ENCODE measurements at places on chromosomes 13 and 19.

GRCh38 chr13:51707461-51707860 lies 96.5 kb downstream of the DHRS12 start:
- DNase-seq, result no peak

- no peak for DNase-seq
Measured at GRCh38 chr13:51825165-51825592, 19.8 kb downstream of the TMEM272 start.

- peak; percentile 24 for DNase-seq
Measured at GRCh38 chr19:18058208-18059009, 28.3 kb downstream of the IL12RB1 start.

DNA sequence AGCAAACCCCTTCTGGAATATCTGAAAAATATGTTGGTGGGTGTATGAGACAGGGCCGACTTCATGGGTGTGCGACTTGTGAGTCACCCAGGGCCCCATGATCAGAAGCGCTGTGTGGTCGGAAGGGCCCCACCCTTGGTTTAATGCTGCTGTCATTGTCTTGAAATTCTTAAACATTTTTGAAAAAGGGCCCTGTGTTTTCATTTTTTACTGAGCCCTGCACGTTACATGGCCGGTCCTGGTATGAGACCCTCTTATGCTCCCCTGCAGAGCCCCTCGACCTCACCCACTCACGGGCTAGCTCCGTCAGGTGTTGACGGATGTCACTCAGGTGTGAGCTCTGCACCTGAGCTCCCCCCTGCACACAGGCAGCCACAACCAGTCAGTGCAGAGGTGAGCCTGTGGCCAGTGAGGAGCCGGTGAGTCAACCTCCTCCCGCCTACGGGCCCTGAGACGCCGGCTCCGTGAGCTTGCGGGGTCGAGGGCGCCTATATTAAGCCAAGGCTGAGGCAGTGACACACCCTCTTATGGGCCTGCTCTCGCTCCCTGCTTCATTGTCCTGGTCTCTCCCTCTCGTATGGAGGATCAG lies 27.7 kb downstream of the GADD45B start:
- peak; percentile 49 for DNase-seq

- no peak for DNase-seq
Measured at GRCh38 chr13:75455962-75456361, 26.0 kb downstream of the TBC1D4 start.

DNA sequence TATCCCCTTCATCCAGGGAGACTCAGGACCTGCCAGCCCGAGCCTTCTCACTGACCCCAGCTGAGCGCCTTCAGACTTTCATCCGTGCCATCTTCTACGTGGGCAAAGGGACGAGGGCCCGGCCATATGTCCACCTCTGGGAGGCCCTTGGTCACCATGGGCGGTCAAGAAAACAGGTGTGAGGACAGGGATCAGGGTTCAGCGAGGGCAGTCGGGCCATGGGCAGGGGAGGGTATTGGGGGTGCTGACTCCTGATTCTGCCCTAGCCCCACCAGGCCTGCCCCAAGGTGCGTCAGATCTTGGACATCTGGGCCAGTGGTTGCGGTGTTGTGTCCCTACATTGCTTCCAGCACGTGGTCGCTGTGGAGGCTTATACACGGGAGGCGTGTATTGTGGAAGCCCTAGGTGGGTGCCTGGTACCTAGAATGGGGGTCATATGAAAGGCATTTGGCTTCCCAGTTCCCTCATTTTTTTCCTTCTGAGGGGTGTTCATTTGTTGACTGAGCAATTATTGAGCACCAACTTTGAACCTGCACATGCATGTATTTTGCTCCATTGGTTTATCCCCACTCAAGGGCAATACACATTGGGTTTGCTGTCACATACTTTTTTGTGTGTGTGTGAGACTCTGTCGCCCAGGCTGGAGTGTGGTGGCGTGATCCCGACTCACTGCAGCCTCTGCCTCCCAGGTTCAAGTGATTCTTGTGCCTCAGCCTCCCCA lies 3.9 kb downstream of the ANKLE1 start:
- no peak for DNase-seq

- DNase-seq, result no peak
Measured at GRCh38 chr13:99289674-99290337, 17.4 kb downstream of the GPR183 start.

DNA sequence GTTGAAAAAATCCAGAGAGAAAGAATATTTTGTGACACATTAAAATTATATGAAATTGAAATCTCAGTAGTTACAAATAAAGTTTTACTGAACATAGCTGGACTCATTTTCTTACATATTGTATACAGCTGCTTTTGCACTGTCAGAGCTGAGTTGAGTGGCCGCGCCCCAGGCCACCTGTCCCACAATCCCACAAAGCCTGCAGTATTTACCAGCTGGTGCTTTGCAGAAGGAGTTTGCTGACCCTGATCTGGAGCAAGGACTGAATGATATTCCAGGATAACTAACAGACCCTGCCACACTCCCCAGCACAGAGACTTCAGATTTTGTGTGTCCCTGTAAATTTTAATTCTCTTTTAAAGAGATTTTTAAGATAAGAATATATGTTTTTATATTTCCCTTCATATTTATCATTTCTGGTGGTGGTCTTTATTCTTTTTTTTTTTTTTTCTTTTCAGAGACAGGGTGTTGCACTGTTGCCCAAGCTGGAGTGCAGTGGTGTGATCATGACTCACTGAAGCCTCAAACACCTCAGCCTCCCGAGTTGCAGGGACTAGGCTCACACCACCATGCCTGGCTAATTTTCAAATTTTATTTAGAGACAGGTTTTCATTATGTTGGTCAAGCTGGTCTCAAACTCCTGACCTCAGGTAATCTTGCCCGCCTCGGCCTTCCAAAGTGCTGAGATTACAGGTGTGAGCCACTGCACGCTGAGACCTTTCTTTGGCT lies 48.5 kb downstream of the TDRD12 start:
- DNase-seq, result no peak

GRCh38 chr13:30572859-30573275 lies 44.9 kb upstream of the USPL1 start:
- no peak for DNase-seq

DNA sequence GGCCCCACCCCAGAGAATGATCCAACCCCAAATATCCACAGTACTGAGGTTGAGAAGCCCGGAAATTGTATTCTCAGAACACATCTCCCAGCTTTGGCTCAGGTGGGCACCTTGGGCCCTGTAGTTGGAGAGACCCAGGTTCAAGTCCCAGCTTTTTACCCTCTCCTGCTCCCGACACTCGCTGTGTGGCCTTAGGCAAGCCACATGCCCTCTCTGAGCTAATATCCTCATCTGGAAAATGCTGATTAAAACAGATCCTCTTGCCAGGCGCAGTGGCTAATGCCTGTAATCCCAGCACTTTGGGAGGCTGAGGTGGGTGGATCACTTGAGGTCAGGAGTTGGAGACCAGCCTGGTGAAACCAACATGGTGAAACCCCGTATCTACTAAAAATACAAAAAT lies 2.6 kb downstream of the PLIN4 start:
- DNase-seq, result no peak

DNA sequence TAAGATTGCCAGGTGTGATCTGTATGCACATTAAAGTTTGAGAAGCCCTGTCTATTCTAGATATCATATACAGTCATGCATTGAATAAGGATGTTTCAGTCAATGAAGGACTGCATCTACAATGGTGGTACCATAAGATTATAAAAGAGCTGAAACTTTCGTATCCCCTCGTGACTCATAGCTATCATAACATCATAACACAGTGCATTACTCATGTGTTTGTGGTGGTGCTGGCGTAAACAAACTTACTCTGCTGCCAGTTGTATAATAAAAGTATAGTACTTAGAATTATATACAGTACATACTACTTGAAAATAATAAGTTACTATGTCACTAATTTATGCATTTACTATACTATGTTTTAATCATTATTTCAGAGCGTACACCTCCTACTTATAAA lies 489.3 kb downstream of the GPC6 start:
- no peak for DNase-seq

- no peak for DNase-seq
Measured at GRCh38 chr19:51439021-51439465, 19.2 kb downstream of the SIGLEC8 start.

DNA sequence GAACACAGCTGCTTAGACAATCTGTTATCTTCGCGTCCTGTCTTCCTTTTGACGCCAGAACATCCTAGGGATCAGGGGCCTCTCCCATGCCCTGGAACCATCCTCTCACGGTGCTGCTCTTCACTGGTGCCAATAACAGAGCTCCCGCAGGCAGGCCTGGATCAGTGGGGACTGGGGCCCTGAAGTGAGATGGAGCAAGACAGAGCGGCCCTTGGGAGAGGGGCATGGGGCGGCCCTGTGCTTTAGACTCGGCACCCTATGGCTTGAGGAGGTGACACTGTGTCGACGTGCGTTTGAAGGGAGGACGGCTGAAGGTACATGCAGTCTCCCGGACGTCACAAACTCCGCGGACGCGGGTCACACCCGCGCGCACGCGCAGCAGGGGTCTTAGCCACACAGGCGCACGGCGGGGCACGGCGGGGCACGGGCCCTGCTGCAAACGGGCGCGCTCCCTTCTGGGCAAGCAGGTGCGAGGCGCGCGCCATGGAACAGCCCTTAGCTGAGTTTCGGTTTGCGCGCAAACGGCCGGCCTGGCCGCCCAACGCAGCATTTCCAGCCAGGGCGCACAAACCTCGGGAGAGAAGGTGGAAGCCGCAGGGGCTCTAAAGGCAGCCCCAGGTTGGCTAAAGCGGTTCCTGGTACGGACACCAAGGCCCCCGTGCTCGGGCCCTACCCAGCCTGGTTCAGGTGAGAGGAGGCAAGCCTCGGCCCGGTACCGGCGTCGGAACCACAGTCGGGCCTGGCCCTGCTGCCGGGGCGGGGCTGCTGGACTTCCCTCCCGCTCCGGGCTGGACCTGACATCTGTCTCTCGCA lies 16.5 kb upstream of the RNF17 start:
- DNase-seq, result no peak

GRCh38 chr19:41111750-41112295 lies 2.4 kb upstream of the CYP2F1 start:
- DNase-seq, result no peak

DNA sequence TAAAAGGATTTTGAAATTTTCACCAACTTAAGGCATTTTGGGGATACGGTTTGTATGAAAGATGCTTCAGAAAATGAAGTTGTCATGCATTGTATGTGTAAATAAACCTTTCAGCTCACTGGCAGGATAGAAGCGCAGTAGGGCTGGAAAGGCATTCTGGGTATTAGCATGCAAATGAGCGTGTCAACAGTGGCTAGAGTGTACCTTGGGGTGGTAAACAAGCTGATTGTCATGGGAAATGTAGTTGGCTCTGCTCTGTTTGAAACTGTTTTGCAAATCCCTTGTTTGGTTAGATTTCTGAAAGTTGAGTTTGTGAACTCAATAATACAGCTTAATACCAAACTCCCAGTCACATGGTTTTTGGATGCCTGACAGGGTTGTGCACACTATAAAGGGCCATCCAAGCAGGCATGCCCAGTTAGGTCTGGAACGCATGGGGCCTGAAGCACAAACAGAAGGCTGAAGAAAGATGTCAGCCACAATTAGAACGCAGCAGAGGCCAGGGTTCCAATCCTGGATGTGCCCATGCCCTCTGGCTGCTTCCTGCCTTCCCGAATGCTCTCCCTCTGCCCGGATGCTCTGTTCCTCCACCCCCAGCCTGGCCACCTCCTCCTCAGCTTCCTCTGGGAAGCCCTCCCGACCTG lies 14.6 kb downstream of the GSX1 start:
- no peak for DNase-seq

- no peak for DNase-seq
Measured at GRCh38 chr19:3045191-3045590, 16.1 kb upstream of the TLE2 start.

GRCh38 chr13:82480415-82480814 lies 1401.9 kb downstream of the SLITRK1 start:
- DNase-seq, result no peak
